ENCODE measurements at places on chromosomes 1 and 21.
A peak's percentile ranks its signal among the peaks of the same experiment; 100 is the strongest.

- peak; percentile 85 for DNase-seq
Observed at GRCh38 chr1:246110343-246111219, 396.5 kb downstream of the SMYD3 start.

DNA sequence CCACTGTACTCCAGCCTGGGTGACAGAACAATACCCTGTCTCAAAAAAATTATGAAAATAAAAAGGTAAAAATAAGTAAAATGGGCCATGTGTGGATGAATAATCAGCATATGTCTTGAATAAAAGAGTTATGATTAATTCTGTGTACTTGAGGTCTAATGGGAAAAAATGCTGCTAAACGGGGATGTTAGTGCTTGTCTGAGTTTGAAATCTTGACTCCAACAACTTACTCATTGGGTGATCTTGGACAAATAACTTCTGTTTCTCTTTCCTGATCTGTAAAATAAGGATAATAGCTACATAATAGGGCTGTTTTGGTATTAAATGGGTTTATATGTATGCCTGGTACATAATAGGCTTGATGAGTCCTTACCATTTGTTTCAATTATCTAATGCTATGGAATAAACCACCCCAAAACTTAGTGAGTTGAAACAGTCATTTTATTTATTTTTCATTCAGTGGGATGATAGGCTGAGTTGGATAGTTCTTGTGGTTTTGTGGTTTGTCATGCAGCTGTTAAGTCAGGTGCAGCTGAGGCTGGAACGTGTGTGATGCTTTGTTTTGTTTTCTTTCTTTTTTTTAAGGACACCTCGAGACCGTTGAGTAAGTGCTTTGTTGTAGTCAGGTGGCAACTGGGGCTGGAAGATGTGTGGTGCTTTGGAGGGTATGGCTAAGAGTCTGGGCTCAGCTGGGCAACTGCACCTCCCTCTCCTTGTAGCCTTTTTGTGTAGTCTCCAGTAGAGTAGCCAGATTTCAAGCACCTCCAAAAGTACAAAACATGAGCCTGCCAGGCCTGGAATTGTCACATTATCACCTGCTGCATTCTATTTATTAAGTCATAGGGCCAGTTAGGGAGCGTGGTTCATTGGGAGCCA is 4.9 kb downstream of the MDM4 start:
- peak; percentile 77 for DNase-seq

- DNase-seq, result no peak
Observed at GRCh38 chr1:199808110-199808870, 219.2 kb upstream of the NR5A2 start.

DNA sequence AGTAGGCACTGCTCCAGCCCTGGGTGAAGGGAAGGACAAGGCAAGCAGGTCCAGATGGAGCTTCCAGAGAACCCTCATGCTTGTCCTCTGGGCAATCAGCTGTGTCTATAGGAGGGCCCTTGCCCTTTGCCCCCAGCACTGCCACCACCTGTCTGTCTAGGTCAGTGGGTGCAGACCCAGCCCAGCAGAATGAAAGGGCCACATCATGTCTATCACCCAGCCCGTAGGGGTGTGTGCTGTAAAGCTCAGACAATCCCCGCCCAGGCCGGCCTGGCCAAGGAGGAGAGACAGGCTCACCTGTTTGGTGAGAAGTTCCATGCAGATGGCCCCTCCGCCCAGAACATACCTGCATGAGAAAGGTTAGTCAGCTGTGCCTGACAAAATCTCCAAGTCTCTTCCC is 7.0 kb downstream of the UBE2Q1 start:
- no peak for DNase-seq

DNA sequence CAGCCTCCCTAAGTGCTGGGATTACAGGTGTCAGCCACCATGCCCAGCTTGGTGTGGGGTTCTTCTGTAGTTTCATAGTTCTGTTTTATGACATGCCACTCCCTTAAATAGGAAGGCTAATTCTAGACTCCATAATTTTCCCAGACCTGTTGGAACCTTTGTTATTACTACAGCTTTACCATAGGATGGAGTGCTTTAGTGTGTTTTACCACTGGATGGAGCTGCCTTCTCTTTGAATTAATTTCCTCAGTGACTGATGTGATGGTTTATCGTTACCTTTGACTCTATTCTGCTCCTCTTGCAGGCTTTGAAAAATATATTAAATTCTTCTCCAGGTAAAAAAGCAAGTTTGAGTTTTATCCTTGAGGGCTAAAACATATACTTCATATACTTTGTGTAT is 84.6 kb upstream of the NEK7 start:
- peak; percentile 14 for DNase-seq

DNA sequence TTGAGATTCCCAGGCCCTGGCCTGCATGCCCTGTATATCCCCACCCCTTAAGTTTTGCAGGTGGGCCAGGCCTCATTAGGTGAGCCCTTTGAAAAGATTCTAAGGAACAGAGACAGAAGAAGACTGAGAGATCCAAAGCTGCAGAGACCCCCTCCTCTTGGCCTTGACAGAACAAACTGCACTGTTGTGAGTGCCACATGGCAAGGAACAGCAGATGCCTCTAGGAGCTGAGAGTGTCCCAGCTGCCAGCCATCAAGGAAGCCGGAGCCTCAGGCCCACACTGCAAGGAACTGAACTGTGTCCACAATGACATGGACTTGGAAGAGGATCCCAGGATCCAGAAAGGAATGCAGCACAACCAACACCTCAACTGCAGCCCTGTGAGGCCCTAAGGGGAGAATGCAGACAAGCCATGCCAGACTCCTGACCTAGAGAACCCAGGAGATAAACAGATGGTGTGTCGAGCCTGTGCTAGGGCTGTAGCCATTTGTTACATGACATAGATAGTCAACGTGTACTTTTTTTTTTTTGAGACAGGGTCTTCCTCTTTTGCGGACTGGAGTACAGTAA is 182.7 kb downstream of the AJAP1 start:
- DNase-seq, result no peak

- no peak for DNase-seq
Observed at GRCh38 chr1:103024051-103024450, 84.3 kb downstream of the COL11A1 start.

GRCh38 chr1:74522148-74522547 is 9.7 kb upstream of the LRRC53 start:
- DNase-seq, result no peak

GRCh38 chr1:239418681-239419080 is 32.3 kb downstream of the CHRM3 start:
- no peak for DNase-seq

- DNase-seq, result no peak
Observed at GRCh38 chr21:43605320-43606215, 53.7 kb downstream of the HSF2BP start.

DNA sequence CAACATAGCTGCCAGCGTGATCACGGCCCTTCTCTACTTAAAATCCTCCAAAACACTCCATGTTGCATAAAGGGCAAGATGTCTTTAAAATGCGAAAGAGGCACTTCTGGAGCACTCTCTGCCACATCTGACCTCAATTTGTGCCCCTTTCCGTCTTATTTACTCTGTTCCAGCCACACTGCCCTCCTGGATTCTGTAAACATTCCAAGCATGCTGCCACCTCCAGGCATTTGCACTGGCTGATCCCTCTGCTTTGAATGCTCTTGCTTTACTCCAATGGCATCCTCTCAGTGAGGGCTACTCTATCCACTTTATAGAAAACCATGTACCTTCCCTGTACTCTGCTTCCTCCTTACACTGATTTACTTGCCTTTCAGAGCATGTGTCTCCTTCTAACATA is 5.3 kb upstream of the RGS7 start:
- DNase-seq, result no peak

DNA sequence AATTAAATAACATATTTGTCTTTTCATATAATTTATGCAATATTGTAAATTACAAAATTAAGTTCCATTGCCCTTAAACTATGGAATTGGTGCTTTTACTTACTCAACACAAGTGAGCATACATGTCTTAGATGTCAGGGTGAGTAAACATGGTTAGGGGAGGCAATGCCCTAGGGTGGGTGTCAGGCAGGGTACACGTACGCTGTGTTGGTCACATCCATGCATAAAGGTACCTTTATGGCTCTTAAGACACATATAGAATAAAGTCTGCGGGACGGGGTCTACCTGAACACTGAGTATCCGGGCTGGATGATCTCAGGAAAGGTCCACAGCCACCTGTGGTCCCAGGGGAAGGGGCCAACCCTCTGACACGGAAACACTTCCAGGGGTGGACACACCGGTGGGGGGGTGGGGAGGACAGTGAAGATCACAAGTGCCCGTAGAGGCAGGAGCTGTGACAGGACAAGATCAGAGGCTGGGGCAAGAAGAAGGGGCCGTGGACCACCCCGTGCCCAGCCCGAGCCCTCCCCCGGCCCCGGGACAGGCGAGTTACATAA is 720 bp downstream of the LIN9 start:
- no peak for DNase-seq

DNA sequence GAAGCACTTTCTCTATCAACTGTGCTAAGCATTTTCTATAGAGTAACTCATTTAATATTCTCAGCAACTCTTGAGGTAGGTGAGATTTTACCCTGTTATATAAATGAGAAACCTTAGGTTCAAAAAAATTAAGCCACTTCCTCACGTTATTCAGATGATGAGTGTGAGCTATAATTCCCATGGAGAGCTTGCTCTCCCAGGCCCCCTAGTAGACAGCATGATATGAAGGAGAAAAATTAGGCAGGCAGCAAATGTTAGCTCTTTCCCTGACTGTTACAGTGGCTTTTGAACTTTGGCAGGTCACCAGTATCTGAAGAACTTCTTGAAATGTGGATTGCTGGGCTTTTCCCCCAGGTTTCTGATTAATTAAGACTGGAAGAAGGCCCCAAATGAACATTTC is 753.1 kb downstream of the NCAM2 start:
- DNase-seq, result no peak

DNA sequence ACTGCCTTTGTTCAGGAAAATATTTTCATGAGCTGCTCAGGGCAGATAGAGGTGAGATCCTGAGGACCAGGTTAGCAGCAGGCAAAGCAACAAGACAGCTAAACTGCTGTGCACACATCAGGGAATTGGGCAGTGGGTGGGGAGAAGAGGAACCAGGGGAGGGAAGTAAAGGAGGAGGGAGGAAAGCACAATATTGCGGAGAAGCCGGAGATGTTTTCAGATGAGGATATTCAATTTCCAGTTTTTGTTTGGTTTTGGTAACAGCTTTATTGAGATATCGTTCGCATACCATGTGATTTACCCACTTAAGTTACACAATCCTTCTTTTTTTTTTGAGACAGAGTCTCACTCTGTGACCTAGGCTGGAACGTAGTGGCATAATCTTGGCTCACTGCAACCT is 34.5 kb downstream of the EPHA10 start:
- DNase-seq, result no peak

GRCh38 chr1:228378090-228378872 is 28.4 kb downstream of the TRIM11 start:
- DNase-seq, result peak; percentile 88

DNA sequence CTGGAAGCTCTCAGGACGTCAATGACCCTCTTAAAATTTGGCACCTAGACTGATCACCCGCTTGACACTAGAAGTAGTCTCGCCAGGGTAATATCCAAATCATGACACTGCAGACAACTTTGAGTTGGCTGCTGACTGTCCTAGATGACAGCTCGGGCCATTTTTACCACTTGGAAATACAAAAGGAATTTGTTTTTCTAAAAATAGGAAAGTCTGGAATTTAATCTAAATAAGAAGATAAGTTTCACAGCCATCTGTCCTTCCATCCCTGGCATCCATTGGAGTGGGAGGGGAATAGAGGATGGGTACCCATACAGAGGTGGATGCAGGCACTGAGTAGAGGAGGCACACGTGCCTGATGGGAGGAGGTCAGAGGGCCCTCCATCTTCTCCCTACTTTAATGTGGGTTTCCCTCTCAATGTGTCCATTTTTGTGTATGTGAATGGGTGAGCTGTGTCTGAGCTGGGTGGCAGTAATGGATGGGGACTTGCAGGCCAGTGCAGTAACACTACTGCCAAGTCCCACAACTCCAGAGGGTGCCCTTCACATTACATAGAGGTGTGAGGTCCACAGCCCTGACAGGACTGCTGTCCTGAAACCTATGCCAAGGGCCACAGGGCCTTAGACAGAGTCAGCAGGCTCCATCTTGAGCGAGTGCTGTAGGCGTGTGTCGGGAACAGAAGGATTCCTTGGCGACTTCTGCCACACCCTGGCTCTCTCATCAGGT is 104.8 kb upstream of the IPO9 start:
- DNase-seq, result no peak

- DNase-seq, result peak; percentile 86
Observed at GRCh38 chr1:233294913-233295236, 650 bp downstream of the PCNX2 start.

- DNase-seq, result no peak
Observed at GRCh38 chr1:10187026-10187334, 23.4 kb upstream of the KIF1B start.

- DNase-seq, result no peak
Observed at GRCh38 chr1:208686592-208686991, 442.4 kb upstream of the PLXNA2 start.
